ENCODE measurements at places on chromosomes 5 and 9. TPM values are rescaled to one million over a fixed set of nuclear protein-coding genes. Genes with fewer than 3 reads are reported as not detected.

PDE8B gene
- total RNA-seq = not detected

GMCL2 gene
- total RNA-seq = not detected

DHX29 gene
- total RNA-seq = 21.1 TPM

ZBTB34 gene
- total RNA-seq = 10.3 TPM

DAPK1 gene
- 33.3 TPM for total RNA-seq

TRIM14 gene
- total RNA-seq = 11.3 TPM

PPP2R2B gene
- total RNA-seq = 2.8 TPM

Measured in mammary epithelial cell (primary cell).